C1 segment of cervical spinal cord (tissue), 14 donors: ENCODE measurements at places on chromosomes 5 and 9.

DNA sequence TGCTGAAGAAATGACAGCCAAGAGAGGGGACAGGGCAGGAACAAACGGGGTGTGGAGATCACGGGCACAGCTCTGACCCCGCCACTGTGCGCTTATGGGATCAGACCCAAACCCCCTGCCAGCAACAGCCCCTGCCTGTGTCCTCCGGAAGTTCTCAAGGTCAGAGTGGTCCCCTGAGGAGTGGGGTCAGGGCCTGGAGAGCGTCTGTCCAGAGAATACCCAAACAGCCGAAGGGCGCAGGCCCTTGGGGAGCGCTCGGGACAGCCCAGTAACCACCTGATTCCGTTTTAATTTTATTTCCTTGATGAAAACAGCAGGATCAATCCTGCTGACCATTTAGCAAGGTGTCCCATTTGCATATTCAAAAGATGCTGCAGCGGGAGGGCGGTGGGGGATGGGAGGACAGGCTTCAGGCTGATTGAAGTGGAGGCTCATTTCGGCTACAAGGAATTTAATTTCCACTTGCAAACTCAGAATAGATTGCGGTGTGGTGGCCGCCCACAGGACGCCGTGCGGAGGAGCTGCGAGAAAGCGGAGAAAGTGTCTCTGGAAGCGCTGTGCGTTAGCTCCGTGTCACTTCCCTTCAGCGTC lies 32.6 kb upstream of the TMEM250 start:
- no peak for DNase-seq

GRCh38 chr9:133342069-133342406 lies 5.9 kb downstream of the MED22 start:
- no peak for DNase-seq

- no peak for DNase-seq
Measured at GRCh38 chr9:19895006-19895405, 106.2 kb upstream of the SLC24A2 start.

- DNase-seq, result no peak
Measured at GRCh38 chr9:90921969-90922368, 120.3 kb downstream of the SYK start.

DNA sequence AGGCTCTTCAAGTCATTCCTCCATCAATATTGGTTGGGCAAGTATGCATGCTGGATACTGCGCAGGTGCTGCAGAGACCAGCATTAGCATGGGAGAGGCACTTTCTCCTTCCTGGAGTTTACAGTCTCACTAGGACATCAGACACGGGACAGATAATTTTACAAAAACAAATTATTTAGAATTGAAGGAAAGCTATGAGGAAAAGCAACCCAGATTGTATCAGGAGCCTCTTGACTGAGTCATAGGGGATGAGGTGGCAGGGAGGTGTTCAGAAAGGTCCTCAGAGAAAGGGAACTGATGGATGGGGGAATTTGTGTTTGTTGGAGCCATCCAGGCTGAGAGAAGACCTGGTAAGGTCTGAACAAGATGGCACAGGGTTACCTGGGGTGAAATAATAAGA lies 24.5 kb upstream of the RAB14 start:
- DNase-seq, result no peak

DNA sequence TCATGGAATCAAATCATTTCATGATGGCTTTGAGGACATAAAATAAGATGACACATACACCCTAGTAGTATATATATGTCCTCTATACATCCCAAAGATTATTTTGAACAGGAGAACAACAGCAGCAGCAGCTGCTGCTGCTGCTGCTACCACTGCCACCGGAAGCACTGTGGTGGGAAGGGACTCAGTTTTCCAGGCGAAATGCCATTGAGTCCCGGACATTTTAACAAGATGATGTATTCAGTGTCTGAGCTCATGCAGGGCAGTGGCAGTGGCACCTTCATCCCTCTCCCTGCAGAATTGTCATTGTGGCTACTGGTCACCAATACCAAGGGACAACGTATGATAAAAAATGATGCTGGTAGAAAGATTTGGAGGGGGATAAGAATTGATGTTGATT lies 151.3 kb downstream of the CHSY3 start:
- no peak for DNase-seq

GRCh38 chr9:27856054-27856453 lies 282.8 kb upstream of the C9orf72 start:
- DNase-seq, result no peak

DNA sequence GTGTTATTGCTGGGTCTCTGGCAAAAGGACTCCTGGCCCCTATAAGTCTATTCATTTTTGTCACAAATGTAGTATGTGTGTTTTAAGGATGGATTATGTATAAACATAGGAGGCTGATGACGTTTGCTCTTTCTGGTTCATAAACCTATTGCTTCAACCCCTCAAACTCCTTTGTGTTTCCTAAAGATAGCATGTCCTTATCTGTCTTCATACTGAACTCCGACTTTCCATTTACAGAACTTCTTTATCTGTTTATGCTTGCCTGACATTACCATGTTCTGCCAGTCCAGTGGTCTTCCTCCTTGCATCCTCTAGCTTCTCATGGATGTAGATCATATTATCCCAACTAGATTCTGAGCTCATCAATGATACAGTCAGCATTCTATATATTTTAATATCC lies 46.1 kb downstream of the ARHGEF28 start:
- DNase-seq, result no peak

- DNase-seq, result no peak
Measured at GRCh38 chr5:27316271-27316650, 277.9 kb upstream of the CDH9 start.

DNA sequence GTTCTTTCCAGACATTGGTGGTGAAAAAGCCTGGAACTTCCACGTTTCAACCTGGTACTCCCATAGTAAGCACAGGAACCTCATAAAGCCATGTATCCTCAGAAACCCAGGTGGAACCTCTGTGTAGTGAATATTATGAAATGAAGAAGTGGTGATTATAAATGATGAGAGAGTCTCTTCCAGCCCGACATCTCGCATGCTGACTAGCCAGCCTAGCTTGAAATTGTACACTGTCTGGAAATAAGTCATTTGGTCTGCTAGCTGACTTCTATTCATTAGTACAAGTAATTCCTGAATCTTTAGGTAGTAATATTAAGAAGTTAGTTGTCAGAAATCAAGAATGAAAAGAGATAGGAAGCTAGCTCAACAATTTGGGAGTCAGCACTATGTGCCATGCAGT lies 203.3 kb downstream of the CWC27 start:
- no peak for DNase-seq

DNA sequence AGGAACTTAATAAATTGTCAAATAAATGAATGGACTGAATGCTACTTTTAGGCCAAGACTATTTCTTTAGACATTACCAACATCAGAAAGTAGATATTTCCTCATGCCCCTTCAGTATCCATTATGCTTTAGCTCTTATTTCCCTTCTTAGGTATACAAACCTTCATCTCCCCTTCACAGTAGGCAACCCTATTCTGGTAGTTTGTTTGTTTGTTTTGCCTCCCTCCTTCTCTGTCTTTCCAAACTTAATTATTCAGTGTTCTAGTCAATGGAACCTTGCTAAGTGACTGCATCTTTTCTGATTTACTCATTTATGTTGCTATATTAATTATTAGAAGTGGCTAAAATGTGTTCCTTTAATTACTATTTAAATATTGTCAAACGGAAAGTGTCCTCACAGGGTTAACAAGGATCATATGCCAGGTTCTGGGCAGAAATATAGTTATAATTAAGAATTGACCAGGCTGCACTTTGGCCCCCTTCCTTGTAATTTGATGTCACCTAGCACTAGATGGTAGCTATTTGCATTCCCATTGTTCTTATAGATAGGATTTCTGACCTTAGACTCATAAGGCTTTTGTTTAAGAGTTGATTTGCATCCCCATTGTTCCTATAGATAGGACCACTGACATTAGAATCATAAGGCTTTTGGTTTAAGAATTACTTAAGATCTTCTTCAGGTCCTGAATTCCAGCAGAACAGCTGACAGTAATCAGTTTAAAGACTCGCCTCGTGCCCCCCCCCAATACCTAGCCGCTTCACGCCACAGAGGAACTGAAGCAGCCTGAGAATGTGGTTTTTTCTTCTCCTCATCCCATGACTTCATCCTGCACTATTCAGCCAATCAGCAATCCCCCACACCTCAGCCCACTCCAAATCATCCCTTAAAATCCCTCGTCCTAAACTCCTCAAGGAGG lies 84.4 kb upstream of the NUDT12 start:
- no peak for DNase-seq

DNA sequence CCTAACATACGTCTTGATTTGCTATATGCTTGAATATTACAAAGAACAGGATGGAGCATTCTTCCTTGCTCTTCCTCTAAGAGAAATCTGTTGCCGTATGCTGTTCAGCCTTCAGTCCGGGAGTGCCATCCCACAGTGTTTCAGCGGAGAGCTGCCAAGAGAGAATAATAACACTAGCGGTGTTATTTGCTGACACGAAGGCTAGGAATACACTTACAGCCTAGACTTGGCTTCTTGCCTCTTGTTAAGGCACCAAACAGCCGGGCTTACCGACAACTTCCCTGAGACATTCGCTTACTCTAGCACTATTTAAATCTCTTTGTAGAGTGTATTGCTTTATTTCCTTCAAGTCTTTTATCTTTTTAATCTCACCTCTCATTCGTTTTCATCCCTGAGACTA lies 31.4 kb downstream of the KCTD16 start:
- no peak for DNase-seq

- DNase-seq, result no peak
Measured at GRCh38 chr9:120910643-120911042, 16.0 kb downstream of the TRAF1 start.

DNA sequence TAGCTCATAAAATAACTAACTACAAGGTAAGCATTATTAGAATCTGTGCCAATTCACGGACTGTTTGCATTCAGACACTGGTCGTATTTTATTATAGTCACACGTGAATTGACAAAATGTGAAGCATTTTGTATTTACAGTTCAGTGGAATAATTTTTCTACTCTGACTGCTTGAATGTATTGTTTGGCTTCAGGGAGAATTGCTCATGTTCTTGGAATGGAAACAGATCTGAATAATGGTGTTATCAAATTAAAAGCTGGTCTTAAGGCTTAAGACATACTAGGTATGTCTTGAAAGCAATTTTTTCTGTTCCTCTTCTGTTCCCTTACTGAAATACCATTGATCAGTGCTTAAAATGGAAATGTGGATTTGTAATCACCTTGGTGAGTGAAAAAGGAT lies 543.7 kb upstream of the TLE4 start:
- no peak for DNase-seq

- DNase-seq, result no peak
Measured at GRCh38 chr5:31972558-31972957, 201.6 kb downstream of the GOLPH3 start.

DNA sequence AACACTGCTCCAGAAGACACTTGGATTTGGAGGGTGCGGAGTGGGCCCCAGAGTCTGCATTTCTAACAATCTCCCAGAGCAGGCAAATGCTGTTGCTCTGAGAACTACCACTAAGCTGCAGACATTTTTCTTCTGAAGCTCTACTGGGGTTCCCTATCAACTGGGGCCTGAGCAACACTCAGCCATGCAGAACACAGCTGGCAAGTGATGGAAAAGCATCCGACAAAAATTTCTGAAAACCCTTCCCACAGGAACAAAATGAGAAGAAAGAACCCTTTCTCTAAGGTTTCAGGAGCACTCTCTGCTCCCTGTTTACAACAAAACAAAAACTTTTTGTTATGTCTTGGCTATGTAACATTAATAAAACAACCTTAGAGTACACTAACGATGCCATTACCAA lies 516.9 kb downstream of the CTNND2 start:
- no peak for DNase-seq

DNA sequence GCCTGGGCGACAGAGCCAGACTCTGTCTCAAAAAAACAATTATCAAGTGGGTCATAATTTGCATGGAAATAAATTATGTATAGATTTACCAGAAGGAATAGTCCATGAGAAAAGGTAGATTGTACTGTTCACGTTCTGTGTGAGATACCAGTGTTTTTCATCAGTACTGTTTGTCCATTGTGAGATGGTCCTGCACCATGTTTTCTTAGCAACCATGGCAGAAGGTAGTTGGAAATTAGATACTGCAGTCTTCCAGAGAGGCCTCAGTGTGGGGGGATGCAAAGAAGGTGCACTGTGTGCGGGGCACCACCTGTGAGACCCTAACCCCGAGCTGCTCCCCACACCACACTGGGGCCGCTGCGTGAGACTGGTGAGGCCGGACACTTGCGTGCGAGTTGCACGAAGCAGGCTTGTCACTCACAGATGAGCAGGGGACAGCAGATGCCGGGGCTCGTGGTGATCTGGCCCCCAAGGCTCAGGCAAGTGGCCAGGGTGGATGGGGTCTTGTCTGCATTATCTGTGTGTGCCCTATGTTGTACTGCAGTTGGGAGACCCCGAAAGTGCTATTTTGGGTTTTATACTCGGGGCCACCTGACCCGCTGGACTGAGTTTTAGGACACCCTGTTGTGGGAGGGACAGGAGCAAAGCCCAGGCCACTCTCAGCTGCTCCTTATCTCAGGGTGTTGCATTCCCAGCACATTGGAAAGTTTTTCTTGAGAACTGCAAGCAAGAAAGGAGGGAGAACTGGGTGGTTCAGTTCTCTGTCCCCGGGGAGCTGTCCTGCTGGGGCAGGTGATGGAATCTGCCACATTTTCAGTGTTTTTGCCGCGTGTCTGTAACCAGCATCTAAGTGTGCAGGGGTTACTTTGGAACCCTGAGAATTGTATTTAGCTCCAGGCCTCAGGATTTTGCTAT lies 61.9 kb downstream of the EHMT1 start:
- no peak for DNase-seq

DNA sequence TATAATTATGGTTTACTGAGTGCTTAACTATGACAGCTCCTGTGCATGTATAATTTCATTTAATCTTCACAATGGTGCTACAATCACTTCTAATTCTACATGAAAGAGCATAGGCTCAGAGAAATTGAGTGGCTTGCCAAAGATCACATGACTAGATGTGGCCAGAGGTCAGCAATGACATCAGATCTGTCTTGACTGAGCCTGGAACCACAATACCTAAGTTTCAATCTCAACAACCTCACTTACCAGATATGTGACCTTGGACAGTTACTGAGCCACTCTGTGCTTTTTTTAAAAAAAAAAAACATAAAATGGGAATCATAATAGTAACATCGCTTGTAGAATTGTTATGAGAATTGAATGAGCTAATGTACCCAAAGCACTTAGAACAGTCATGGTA lies 130.7 kb downstream of the TRIM32 start:
- DNase-seq, result no peak

DNA sequence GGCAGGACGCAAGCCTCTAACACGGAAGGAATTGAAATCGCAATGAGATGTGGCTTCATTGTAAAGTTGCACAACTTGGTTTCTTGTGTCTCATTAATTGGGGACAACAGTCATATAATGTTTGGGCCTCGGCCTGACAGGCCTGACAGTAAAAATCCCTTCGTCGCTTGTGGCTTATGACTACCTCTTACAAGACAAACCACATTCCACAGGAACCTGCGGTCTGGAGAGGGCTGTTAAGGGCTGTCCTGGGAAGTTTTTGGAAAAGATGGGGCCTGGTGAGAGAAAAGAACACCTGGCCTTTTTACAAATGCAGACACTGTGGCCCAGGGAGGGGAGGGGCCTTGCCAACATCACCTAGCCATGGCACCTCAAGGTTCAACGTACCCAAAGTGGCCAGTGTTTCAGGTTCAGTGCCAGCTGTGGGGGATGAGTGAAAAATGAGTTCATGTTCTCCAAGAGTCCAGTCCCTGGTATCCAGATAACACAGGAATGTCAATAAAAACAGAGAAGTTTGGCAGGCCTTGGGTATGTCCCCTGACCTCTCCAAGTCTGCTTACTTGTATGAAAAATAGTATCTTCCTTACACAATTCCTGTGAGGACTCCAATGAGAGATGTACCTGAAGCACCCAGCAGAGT lies 22.2 kb downstream of the SHB start:
- DNase-seq, result no peak
